ENCODE measurements at places on chromosomes 2 and 18.

- H3K4me1 ChIP-seq, result peaks cover 7% of the 10 kb centered on the region
- H3K36me3 ChIP-seq, result no peaks in the 10 kb centered on the region
- no peak overlapping the region for H3K4me3 ChIP-seq
- no peaks in the 10 kb centered on the region for H3K27me3 ChIP-seq
- DNase-seq, result no peak
These were observed 30.4 kb downstream of the MTHFD2 start for GRCh38 chr2:74228772-74229171.

DNA sequence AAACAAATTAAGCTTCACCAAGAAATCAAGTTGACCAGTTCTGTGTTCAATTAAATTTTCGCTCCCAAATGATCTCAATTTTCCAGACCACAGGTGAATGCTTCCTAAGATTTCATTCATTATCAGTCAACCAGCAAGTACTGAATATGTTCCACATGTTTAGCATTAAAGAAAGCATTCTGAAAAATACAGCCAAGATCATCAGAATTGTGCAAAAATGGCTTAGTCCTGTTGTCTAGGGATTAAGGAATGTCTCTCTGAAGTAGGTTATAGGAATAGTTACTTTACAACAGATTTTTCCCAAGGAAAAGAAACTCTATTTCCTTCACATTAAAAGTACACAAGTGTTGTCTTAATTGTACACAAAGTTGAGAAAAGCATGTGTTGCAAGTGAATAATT lies 69.2 kb downstream of the NRXN1 start:
- H3K27ac ChIP-seq, result no peak overlapping the region
- H3K27me3 ChIP-seq, result no peaks in the 10 kb centered on the region
- H3K4me1 ChIP-seq, result no peaks in the 10 kb centered on the region
- no peaks in the 10 kb centered on the region for H3K36me3 ChIP-seq
- DNase-seq, result no peak
- H3K4me3 ChIP-seq, result no peak overlapping the region

DNA sequence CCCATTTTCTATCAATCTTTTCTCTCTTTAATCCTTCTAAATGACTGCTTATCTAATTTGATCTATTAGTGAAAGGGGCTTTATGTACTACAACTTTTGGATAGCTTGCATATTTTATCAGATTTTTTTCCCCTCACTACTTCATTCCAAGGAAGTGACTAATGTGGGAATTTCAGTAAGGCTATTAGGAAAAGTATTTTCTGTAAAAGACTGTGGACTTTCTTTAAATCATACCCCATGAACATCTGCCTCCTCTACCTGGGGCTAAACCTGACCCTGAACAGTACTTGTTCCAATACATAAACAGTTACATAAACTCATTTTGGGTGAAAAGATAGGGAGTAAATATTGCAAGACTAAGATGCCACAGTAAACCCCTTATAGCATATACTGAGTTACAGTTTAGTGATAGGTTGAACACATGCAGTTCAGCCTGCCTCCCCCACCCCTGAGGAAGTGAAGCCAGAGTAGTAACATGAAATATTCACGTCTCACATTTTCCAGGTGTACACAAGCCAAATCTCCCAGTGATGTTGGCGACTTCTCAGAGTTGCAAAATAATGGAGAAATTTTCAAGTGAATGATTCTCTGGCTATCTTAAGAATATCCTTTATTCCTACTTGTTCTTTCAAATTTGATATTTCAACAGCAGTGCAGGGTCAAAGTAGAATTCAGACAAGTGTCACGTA lies 590.9 kb upstream of the ZEB2 start:
- DNase-seq, result no peak
- no peaks in the 10 kb centered on the region for H3K27me3 ChIP-seq
- H3K4me1 ChIP-seq, result peaks cover 38% of the 10 kb centered on the region
- peak overlapping the region; percentile 58 for H3K27ac ChIP-seq
- peaks cover 5% of the 10 kb centered on the region for H3K36me3 ChIP-seq

GRCh38 chr18:47969816-47970215 lies 39.4 kb upstream of the SMAD2 start:
- no peak overlapping the region for H3K4me3 ChIP-seq
- no peaks in the 10 kb centered on the region for H3K27me3 ChIP-seq
- no peak overlapping the region for H3K27ac ChIP-seq
- no peak for DNase-seq

DNA sequence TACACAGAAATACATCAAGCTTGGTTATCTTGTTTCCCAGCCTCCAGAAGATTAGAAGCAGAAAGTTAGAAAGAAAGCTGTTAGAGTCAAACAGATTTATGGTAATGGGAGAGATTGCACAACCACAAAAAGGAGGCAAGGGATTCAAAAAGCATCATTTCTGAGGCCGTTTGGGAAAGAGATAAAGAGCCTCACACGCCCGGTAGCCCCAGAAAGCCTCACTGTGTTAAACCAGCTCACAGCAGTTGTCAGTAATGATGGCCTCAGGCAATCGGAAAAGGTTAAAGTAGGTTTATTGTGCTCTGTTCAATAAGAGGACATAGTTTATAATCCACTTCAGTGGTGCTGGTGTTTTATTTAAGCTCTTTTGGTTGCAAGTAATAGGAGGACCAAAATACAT lies 111.3 kb downstream of the DCC start:
- DNase-seq, result no peak
- no peak overlapping the region for H3K4me3 ChIP-seq

GRCh38 chr2:23381084-23381483 lies 3.9 kb upstream of the KLHL29 start:
- DNase-seq, result no peak
- no peak overlapping the region for H3K4me3 ChIP-seq
- no peak overlapping the region for H3K27ac ChIP-seq
- peaks cover 8% of the 10 kb centered on the region for H3K4me1 ChIP-seq

GRCh38 chr18:60892855-60893254 lies 440.4 kb upstream of the CDH20 start:
- DNase-seq, result no peak
- H3K27ac ChIP-seq, result no peak overlapping the region
- no peaks in the 10 kb centered on the region for H3K36me3 ChIP-seq
- peaks cover 2% of the 10 kb centered on the region for H3K4me1 ChIP-seq

GRCh38 chr2:32136097-32136496 lies 29.6 kb upstream of the SLC30A6 start:
- peaks cover 38% of the 10 kb centered on the region for H3K36me3 ChIP-seq
- no peaks in the 10 kb centered on the region for H3K27me3 ChIP-seq
- no peak overlapping the region for H3K27ac ChIP-seq
- H3K4me1 ChIP-seq, result no peaks in the 10 kb centered on the region
- DNase-seq, result no peak
- no peak overlapping the region for H3K4me3 ChIP-seq

GRCh38 chr2:102788216-102788884 lies 26.5 kb downstream of the TMEM182 start:
- H3K36me3 ChIP-seq, result peaks cover 2% of the 10 kb centered on the region
- no peak overlapping the region for H3K27ac ChIP-seq
- no peak overlapping the region for H3K4me3 ChIP-seq
- no peaks in the 10 kb centered on the region for H3K27me3 ChIP-seq
- no peak for DNase-seq
- H3K4me1 ChIP-seq, result peaks cover 6% of the 10 kb centered on the region

DNA sequence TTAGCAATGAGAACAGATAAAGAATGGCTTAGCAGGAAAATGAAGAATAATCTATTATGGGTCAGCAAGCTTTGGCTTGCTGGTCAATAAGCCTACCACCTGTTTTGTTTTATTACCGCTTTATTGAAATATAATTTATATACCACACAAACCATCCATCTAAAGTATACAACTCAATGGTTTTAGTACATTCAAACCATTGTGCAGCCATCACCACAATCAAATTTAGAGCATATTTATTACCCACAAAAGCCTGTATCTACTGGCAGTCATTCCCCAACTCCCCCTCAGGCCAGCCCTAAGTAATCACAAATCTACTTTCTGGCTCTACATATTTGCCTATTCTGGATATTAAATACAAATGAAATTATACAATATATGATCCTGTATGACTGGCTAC lies 17.2 kb downstream of the PPP3R1 start:
- peaks cover 51% of the 10 kb centered on the region for H3K4me1 ChIP-seq
- H3K27me3 ChIP-seq, result no peaks in the 10 kb centered on the region
- H3K27ac ChIP-seq, result no peak overlapping the region
- H3K36me3 ChIP-seq, result no peaks in the 10 kb centered on the region

DNA sequence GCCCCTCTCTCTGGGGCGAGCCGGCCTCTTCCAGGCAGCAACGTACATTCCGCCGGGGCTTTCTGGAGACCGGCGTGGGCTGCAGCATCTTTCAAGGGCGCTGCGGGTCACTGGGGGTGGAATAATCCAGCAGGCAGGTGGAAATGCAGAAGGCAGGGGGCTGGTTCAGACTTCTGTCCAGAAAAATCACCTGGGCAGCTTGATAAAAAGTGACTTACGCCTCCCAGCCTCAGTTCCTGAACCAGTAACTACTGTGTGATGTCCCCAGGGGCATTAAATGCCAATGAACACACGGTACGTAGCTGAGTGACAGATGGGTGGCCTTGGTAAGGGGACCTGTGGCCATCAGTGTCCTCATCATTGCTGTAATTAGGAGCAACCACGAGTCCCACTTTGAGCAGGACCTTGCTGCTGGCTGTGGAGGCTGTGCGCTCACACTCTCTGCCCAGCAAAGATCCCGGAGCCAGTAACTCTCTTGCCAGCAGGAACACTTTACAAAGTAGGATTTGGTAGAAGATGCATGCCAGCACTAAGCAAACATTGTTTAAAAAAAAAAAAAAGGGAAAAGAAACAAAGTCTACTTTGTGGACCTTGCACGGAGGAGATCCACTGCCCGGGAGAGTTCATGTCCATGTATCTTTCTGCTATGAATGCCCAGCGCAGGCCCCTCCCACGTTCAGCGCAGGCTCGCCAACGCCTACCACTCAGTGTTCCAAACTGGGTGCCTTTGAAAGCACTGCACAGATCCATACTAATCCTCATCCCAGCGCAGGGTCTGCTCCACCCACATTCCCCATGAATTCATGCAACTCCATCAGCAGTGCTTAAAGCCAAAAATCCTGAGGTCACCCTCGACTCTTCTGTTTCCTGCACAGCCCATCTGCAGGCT lies 177.3 kb downstream of the HDAC4 start:
- H3K36me3 ChIP-seq, result no peaks in the 10 kb centered on the region
- peak overlapping the region; percentile 99 for H3K27ac ChIP-seq
- H3K4me1 ChIP-seq, result peaks cover 67% of the 10 kb centered on the region
- no peak overlapping the region for H3K4me3 ChIP-seq
- no peaks in the 10 kb centered on the region for H3K27me3 ChIP-seq
- no peak for DNase-seq

DNA sequence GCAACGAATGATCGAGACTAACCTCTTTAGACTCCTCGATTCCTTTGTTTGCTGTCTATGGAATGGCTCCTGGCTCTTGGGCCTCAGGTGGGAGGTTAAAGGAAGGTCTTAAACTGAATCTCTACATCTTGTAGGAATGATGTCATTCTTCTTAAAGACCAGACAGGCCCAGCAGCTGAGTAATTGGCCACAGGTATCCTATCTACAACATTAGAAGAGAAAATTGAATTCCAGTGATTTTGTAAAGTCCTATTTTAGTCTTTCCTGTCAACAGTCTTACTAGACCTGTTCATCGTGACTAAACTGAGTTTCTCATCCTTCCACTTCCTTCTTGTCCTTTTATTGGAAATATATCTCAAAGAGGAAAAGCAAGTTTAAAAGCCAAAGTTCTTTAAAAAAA lies 274.8 kb downstream of the ALPK2 start:
- no peak for DNase-seq
- no peak overlapping the region for H3K4me3 ChIP-seq
- H3K36me3 ChIP-seq, result peaks cover 58% of the 10 kb centered on the region
- no peaks in the 10 kb centered on the region for H3K27me3 ChIP-seq

DNA sequence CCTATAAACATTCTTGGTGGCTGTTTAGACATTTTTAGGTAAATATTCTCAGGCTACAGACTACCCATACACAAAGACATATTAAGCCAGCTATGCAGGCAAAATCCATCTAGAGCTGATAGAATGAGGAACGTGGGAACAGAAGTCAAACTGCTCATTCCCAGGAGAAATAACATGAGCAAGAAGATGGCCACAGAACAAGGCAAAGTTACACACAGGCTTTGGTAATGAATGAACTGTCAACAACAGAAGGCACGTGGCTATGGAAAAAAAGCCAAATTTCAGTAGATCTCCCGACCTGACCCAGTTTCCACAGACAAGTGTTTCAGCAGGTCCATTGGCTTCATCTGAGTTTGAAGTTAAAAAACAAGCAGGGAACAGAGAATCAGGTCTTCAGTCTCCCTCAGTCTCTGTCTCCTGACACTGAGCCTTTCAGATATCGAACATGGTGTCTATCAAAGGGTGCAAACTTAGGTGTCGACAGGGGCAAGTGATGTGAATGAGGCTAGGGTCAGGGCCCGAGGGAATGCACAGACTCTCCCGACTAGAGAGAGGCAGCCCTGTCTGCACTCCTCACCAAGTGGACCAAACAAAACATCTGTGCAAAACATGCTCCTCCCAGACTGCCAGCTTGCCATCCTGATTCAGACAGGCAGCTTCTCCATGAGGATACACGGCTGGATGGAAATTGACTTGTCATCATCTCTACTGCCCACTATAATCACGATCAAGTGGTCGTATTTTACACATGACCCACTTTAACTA lies 25.9 kb downstream of the SIGLEC15 start:
- DNase-seq, result no peak
- H3K27ac ChIP-seq, result no peak overlapping the region
- no peak overlapping the region for H3K4me3 ChIP-seq
- no peaks in the 10 kb centered on the region for H3K27me3 ChIP-seq
- H3K4me1 ChIP-seq, result peaks cover 6% of the 10 kb centered on the region

DNA sequence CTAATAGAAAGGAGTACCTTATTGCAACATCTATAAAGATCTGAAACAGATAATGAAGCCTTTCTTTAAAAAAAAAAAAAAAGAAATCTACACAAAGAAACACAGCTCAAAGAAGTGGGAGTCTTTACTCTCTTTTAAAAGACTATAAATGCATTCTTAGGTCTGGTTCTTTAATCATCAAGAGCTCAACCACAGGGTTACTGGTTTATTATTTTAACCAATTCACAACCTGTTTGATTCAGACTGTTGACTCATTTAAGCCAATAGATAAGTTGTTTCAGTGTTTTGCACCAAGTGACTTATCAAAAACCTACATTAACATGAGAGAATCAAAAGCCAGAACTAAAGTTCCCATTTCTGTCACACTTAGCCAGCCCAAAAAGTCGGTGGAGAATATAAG lies 93.1 kb downstream of the TCF4 start:
- H3K36me3 ChIP-seq, result no peaks in the 10 kb centered on the region
- peak overlapping the region; percentile 54 for H3K27ac ChIP-seq
- H3K27me3 ChIP-seq, result no peaks in the 10 kb centered on the region
- peaks cover 30% of the 10 kb centered on the region for H3K4me1 ChIP-seq

GRCh38 chr2:188983427-188984064 lies 9.4 kb downstream of the COL3A1 start:
- H3K27ac ChIP-seq, result peak overlapping the region; percentile 93
- H3K27me3 ChIP-seq, result no peaks in the 10 kb centered on the region
- H3K4me3 ChIP-seq, result peak overlapping the region; percentile 60
- DNase-seq, result no peak

- H3K27ac ChIP-seq, result no peak overlapping the region
- no peak overlapping the region for H3K4me3 ChIP-seq
- no peaks in the 10 kb centered on the region for H3K4me1 ChIP-seq
- no peaks in the 10 kb centered on the region for H3K36me3 ChIP-seq
These were observed 256.4 kb downstream of the SS18 start for GRCh38 chr18:25834061-25834460.

- H3K4me1 ChIP-seq, result peaks cover 13% of the 10 kb centered on the region
- H3K36me3 ChIP-seq, result peaks cover 30% of the 10 kb centered on the region
- H3K27ac ChIP-seq, result no peak overlapping the region
- H3K4me3 ChIP-seq, result no peak overlapping the region
These were observed 53.7 kb upstream of the MAP3K20 start for GRCh38 chr2:173021939-173022371.

- DNase-seq, result no peak
- no peak overlapping the region for H3K27ac ChIP-seq
- H3K36me3 ChIP-seq, result no peaks in the 10 kb centered on the region
- no peak overlapping the region for H3K4me3 ChIP-seq
- H3K27me3 ChIP-seq, result no peaks in the 10 kb centered on the region
These were observed 625.3 kb upstream of the LRRTM4 start for GRCh38 chr2:78147466-78147865.
